K562 (cell line): ENCODE measurements at places on chromosomes 1 and 21. TPM values are rescaled to one million over a fixed set of nuclear protein-coding genes. Genes with fewer than 3 reads are reported as not detected.
A peak's percentile ranks its signal among the peaks of the same experiment; 100 is the strongest.

Gene NCAM2
- total RNA-seq = 52.8 and 54.5 TPM in 2 replicates

Gene HPDL
- not detected in 2 replicates for total RNA-seq

DNA sequence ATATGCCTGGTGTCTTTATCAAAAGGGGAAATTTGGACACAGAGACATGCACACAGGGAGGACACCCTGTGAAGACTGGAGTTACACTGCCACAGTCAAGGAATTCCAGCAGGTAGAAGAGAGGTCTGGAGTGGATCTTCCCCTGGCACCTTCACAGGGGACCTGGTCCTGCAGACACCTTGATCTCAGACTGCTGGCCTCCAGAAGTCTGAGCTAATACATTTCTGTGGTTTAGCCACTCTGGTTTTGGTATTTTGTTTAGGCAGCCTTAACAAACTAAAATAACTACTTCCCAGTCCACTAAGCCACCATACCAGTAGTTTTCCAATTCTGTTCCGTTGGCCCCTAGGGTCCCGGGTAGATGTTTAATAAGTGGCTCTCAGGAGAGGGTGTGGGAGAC, 164.7 kb downstream of the SETD4 start:
- DNase-seq = no peak

DNA sequence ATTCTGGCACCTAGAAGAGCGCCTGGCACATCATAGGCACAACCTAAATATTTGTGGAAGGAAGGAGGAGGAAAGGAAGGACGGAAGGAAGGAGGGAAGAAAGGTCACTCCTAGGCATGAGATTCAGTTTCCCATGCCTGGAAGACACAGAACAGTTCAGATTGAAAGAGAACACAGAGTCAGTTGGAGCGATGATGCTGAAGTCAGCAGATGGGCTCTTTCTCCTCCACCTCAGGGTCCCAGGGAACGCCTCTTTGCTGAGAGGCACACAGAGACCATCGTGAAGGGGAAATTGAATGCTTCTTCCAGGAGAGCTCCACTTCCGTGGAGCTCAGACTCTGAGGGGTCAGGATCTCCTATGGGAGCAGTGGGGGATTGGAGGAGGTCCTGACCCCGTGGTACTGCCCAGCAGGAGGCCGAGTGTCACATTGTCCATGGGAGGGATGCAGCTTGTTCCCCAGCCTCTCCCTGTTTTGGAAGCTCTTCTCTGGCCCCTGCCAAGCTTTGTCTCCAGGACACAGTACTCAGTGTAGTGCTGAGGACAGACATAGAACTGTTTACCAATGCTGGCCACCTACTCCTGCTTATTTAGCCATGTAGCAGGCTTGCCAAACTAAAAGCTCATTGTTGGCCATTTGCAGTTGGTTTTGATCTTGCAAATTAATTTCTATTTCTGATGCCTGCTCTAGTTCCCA, 2.4 kb downstream of the MYBPHL start:
- DNase-seq = no peak

DNA sequence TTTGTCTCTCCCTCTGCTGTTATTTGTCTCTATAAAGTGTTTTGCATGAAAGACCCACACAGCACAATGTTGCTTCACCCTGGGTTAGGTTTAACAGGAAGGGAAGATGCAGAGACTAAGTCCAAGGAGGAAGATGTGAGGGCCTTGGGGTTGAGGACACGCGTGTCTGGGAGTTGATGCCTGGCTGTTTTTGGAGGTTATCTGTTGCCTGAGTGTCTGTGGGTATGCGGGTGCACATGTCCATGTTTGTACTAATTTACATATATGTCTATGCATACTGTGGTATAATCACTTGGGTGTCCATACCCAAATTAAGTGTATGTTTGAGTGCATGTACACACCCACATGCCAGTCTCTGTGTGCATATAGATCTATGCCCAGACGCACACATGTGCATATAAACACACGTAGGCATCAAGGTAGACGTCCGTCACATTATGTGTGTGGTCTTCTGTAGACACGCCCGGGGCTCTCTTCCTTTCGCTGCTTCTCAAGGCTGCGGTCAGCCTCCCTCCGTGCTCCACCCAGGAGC, 962 bp upstream of the MAN1C1 start:
- DNase-seq = no peak

GRCh38 chr1:52602856-52603600, 857 bp downstream of the GPX7 start:
- DNase-seq = no peak

- DNase-seq = no peak
Measured at GRCh38 chr1:203899869-203900714, 38.7 kb downstream of the SNRPE start.

GRCh38 chr1:213166852-213167251, 115.8 kb downstream of the RPS6KC1 start:
- DNase-seq = no peak

DNA sequence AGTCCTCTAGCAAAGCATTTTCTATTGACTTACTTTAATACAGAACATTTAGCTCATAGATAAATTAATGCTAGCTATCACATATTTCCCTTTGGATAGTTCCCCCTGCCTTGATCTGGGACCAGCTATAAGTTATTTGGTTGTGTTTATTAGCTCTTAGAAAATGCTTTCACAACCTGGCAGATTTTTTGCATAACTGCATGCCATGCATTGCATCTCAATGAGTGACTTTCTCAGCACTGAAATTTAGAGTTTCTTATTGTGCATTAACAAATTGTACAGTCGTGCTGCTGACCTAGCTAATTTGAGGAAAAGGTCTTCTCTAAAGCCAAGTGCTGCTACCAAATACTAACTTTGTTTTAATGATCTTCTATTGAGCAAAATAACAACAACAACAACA, 164.8 kb downstream of the PLPPR5 start:
- DNase-seq = no peak

GRCh38 chr1:234963180-234963903, 165.3 kb downstream of the TOMM20 start:
- peak; percentile 80 for DNase-seq

GRCh38 chr1:145956781-145957442, 905 bp downstream of the LIX1L start:
- no peak for DNase-seq
